Esophagus muscularis mucosa (tissue), 4 donors: ENCODE measurements at places on chromosomes 1 and 21.
A peak's percentile ranks its signal among the peaks of the same experiment; 100 is the strongest.

DNA sequence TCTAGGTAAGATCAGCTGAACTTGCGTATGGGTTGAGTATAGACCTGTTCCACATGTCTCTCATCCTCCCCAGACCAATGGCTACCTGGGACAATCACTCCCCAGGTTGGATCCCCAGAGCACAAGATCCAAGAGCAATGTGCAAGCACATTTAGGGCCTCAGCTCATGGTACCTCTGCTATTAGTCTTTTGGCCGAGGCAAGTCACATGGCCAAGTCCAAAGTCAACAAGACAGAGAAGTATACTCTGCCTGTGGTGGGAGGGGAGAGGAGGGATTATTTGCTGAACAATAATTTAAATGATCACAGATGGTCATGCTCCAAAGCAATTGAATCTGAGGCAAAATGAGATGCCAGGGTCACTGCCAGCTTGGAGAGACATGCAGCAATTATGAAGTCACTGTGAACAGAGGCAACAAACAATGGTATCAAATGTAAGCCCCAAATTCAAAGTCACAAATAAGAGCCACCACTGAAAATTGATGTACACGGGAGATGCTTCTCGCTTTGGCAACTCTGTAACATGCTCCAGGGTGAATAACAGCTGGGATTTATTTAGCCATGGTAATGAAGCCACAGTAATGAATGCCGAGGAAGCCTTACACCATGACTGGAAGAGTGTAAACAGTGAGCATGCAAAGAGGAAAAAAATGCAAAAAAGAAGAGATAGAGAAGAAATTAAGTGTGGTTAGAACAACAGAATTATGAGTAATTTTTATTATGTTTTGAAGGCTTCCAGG, 149.1 kb downstream of the ZNF281 start:
- no peak for DNase-seq

GRCh38 chr1:210076620-210077019, 138.6 kb downstream of the SYT14 start:
- DNase-seq, result no peak

DNA sequence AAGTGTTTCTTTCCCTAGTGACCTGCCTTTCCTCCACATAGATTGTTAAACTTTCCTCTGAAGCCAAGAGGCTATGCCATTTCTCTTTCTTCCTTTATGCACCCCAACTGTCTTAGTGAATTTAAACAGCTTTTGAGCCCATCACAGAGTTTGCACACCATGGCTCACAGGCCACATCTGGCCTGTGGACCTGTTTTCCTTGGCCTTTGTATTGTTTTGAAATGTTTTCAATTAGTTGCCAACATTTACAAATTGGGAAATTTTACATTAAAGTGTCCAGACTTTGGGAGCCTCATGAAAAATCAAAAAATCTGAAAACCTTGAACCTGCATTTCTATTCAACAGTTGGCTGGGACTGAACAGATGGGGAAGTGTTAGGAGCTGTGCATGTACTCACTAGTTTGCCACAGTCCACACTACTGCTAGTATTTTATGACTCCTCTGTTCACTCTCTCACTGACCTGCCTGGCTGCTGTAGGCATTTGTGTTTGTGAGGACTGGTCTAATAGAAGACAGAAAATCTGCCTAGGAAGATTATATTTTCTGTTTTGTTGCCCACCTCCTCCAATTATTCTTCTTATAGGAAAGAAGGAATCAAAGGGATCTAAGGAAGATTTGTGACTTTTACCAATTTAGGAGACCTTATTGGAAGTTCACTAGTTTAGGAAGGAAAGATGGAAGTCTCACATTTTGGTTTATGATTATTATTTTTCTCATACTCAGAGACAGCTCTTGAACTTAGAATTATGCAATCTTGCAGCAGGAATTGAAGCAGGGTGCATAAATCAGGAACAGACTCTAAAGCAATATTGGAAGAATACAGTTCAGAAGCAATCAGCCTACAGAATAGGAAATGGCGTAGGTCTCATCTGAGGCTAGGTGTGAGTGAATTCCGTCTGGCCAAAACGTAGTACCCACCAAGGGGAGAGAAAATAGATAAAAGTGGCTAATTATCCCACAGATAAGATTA, 134.7 kb downstream of the HLX start:
- no peak for DNase-seq

DNA sequence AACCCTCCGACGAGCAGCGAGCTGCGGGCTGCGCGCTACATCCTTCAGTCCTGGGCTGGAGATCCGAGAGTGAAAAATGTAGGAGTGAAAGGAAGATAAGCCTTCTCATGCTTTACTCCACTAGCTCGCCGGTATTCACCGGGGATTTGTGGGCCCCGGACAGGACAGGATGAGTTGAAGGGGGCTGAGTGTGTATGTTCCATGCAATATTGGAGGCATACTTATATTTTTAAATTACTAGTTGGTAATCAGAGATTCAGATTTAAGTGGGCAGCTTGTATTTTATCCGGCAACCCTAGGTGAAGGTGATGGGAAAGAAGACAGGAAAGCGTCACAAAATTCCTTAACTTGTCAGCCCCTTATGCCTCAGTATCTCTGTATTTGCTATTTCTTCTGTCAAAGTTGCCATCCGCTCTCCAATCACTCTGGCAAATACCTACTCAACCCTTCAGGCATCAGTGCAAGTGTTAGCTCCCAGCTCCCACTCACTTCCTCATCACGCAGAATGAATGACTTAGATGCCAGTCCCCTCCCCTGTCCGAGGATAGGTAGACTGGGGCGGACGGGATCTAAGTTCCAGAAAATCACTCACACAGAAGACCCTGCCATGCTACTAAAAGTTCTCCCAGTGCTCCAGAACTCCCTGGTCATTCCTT, 503 bp upstream of the PIGM start:
- DNase-seq, result no peak

- peak; percentile 24 for DNase-seq
Measured at GRCh38 chr1:47024141-47024801, 802 bp downstream of the CYP4X1 start.

- DNase-seq, result no peak
Measured at GRCh38 chr1:110056776-110057175, 13.7 kb downstream of the ALX3 start.
